Posterior vena cava (tissue), 2 donors: ENCODE measurements at places on chromosomes 2 and 18.
A peak's percentile ranks its signal among the peaks of the same experiment; 100 is the strongest.

GRCh38 chr2:240469239-240469636, 33.8 kb downstream of the GPC1 start:
- DNase-seq = peak; percentile 32

GRCh38 chr2:8524388-8524787, 157.5 kb upstream of the ID2 start:
- peak; percentile 2 for DNase-seq

DNA sequence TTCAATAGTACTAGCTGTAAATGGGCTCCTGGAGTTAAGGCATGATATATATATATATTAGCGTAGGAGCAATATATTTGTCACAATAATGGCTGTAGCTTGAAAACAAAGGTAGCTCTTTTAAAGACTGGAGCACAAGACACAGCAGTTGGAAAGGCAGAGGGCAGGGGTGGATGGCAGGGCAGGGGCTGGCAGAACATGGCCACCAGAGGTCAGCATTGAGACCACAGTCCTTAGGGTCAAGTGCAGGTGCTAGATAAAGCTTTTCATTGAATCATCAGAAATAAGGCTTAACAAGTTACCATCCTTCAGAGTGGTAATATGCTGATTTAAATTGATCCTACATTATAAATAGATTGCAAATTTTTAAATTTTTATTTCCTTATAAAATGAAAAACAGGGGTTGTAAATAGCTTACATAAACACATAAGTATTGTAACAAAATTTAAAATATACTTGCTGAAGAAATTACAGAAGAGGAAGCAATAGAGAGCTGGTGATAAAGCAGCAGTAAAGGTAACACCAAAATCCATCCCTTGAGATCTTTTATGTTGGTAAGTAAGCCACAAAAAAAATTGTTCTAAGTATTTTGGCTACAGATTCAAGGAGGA, 161.2 kb upstream of the PIEZO2 start:
- no peak for DNase-seq

- no peak for DNase-seq
Measured at GRCh38 chr2:47118581-47118980, 36.5 kb downstream of the STPG4 start.

DNA sequence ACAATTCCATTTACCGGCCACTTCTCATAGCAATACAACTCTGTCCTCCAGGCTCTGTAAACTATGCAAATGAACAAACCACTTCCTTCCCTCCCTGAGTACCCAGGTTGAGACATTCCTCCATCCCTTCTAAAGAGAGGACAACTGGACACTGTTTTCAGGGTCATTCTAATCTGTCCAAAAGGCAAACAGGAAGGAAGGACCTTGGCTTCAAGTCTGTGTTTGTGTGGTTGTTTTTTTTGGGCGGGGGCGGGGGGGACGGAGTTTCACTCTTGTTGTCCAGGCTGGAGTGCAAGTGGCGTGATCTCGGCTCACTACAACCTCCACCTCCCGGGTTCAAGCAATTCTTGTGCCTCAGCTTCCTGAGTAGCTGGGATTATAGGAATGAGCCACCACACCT, 3.3 kb downstream of the TFCP2L1 start:
- no peak for DNase-seq
